Muscle of arm (tissue), 14 donors: ENCODE measurements at places on chromosomes 13 and 19. TPM values are rescaled to one million over a fixed set of nuclear protein-coding genes. Genes with fewer than 3 reads are reported as not detected.

Gene PLK5
- polyA plus RNA-seq, result not detected

DNA sequence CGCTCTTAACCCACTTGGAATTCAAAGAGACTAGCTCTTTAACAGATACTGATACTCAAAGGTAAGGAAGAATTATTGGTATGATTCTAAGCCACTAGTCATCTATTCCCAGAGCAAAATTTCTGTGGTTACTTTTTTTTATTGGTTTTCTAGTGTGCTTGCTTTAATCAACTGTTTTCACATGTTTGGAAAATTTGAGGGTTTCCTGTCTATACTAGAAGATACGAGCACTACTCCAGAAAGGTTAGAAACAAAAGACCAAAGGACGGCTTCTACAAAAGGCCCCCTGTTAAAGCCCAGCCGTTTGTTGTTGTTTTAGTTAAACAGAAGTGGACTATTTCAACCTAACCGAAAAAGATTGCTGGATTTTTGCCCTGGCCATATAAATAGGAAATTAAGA, 18.5 kb upstream of the LPAR6 start:
- no peak for DNase-seq

- no peak for DNase-seq
These were observed 124.7 kb upstream of the RNF113B start for GRCh38 chr13:98301721-98302120.

GRCh38 chr19:35476149-35476548, 14.1 kb downstream of the KRTDAP start:
- DNase-seq, result no peak
